ENCODE measurements at places on chromosomes 16 and 17. TPM values are rescaled to one million over a fixed set of nuclear protein-coding genes. Genes with fewer than 3 reads are reported as not detected.

DNA sequence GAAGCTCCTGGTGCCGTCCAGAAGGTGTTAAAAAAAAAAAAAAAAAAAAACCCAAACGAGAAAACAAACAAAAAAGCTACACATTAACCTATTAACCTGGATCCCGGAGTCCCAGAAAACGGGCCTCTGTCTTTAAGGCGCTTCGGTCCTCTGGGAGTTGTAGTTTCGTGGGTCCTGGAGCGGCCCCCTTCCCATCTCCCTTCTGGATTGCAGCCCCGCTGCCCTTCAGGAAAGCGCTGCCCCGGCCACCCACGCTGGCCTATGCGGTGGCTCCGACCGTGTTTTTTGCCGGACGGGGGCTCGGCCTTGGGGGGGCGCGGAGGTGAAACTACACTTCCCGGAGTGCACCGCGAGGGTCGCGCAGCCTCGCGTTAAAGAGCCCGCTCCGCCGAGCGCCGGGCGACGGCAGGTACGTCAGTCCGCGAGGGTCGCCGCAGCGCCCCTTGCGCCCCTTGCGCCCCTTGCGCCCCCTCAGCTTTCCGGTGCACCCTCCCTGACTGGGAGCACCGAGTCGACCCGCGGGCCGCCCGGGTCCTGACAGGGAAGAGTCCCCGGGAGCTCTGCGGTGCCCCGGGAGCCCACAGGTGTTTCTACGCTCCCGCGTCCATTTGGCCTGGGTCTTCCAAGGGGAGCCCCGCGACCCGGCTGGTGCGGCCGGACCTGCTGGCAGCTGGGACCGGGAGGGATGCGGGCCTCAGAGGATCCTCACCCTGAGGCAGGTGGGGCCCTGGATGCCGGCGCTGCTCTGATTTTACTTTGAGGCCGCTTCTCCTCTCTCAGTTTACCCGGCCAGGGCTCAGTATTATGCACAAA is at the start of gene FCSK:
FCSK (plus strand) TSS at position 374 of the 813 bp plus-strand sequence. CDS start 8,596 bp downstream, outside the sequence.
- no peaks in the 10 kb centered on the region for H3K27me3 ChIP-seq
- no peaks in the 10 kb centered on the region for H3K36me3 ChIP-seq
- H3K27ac ChIP-seq: peak within 1 kb of the TSS; percentile 98
- peak; percentile 86 for DNase-seq
- H3K4me3 ChIP-seq: peak within 1 kb of the TSS; percentile 90

The TBC1D3E gene
- polyA plus RNA-seq: not detected

GRCh38 chr16:87692756-87693155 is 73.0 kb downstream of the KLHDC4 start:
- no peaks in the 10 kb centered on the region for H3K27me3 ChIP-seq
- DNase-seq: no peak
- no peaks in the 10 kb centered on the region for H3K36me3 ChIP-seq
- H3K4me3 ChIP-seq: no peak overlapping the region
- no peaks in the 10 kb centered on the region for H3K4me1 ChIP-seq

DNA sequence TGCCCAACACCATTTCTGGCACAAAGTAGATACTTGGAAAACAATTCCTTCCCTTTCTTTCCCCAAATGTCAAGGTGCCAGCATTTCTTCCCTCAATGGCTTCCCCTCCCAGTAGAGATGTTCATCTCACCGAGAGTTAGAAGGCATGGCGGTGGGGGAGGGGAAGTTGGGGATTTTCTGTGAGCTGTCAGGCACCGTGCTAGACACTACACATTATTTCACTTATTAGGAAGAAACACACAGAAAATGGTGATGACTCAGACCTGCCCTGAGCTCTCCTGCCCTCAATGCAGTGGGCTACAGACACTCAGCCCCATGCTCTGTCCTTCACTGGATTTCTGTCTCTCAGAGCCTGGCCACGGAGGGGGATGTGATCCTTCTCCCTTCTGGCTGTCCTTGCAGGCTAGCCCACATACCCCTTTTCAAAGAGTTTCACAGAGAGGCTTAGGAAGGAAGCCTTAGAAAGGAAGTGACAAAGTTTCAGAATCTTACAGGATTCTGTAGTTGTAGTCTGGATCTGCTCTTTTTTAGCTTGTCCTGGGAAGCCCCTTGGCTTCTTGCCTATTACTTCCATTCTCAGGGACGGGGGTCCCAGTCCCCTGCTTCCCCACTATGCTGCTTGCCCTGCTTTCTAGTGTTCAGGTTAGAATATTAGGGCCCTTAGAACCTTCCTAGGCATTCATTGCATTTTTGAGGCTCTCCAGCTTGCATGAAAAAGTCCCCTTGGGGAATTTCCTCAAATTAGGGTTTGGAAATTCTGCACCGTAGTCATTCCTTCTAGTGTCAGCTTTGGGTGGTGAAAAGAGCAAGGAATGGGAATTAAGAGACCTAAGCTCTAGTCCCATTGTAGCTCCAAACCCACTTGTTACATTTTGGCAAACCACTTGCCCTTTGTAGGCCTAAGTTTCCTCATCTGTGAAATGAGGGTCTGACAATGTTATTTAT is 12.2 kb upstream of the CCL5 start:
- H3K36me3 ChIP-seq: no peaks in the 10 kb centered on the region
- H3K4me1 ChIP-seq: peaks cover 4% of the 10 kb centered on the region
- no peak overlapping the region for H3K4me3 ChIP-seq
- no peak overlapping the region for H3K27ac ChIP-seq
- DNase-seq: no peak

The HBM gene
- not detected for polyA plus RNA-seq

GRCh38 chr17:77580531-77581270 is 377.8 kb upstream of the TNRC6C start:
- H3K4me3 ChIP-seq: no peak overlapping the region
- H3K4me1 ChIP-seq: peaks cover 17% of the 10 kb centered on the region
- no peaks in the 10 kb centered on the region for H3K36me3 ChIP-seq
- H3K27me3 ChIP-seq: peaks cover 5% of the 10 kb centered on the region
- no peak overlapping the region for H3K27ac ChIP-seq

The CCP110 gene
- 10.0 TPM for polyA plus RNA-seq

- H3K27me3 ChIP-seq: peaks cover 17% of the 10 kb centered on the region
- H3K4me3 ChIP-seq: no peak overlapping the region
- H3K4me1 ChIP-seq: no peaks in the 10 kb centered on the region
- H3K27ac ChIP-seq: no peak overlapping the region
Measured at GRCh38 chr17:4573669-4574068, 10.7 kb upstream of the SMTNL2 start.

GRCh38 chr16:65415460-65415859 is 293.6 kb upstream of the CDH11 start:
- H3K4me3 ChIP-seq: no peak overlapping the region
- DNase-seq: no peak
- H3K27ac ChIP-seq: no peak overlapping the region
- no peaks in the 10 kb centered on the region for H3K36me3 ChIP-seq

GRCh38 chr17:30021708-30022317 is 80.4 kb downstream of the EFCAB5 start:
- DNase-seq: peak; percentile 42
- H3K4me1 ChIP-seq: no peaks in the 10 kb centered on the region
- H3K4me3 ChIP-seq: no peak overlapping the region

DNA sequence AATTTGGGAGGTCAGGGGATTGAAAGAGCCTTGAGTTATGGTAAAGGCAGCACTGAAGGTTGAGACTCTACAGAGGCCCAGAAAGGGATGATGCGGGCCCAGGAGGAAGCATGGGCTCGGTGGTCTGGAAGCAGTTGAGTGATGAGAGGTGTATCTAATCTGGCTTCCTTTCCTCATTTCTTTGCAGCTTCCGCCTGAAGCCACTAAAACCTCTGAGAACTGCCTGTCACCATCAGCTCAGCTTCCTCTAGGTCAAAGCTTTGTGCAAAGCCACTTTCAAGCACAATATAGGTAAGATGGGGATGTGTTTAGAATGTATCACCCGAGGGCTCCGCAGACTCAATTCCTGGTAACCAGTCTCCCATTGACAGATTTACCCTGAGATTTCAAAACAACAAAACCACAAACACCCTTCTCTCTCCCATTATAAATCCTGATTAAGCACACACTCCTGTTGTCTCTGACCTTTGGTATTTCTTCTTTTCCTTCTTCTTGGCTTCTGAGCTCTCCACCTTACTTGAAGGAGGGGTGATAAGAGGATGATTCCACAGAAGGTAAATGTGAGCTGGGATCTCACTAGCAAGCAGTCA is 21.2 kb downstream of the USP43 start:
- no peaks in the 10 kb centered on the region for H3K27me3 ChIP-seq
- peak overlapping the region; percentile 75 for H3K27ac ChIP-seq
- DNase-seq: no peak
- H3K4me1 ChIP-seq: no peaks in the 10 kb centered on the region
- H3K36me3 ChIP-seq: no peaks in the 10 kb centered on the region
- H3K4me3 ChIP-seq: no peak overlapping the region

GRCh38 chr16:28110479-28110878 is 47.0 kb upstream of the GSG1L start:
- no peaks in the 10 kb centered on the region for H3K27me3 ChIP-seq
- peaks cover 32% of the 10 kb centered on the region for H3K36me3 ChIP-seq
- peak overlapping the region; percentile 23 for H3K27ac ChIP-seq
- DNase-seq: no peak
- H3K4me1 ChIP-seq: peaks cover 15% of the 10 kb centered on the region
- H3K4me3 ChIP-seq: no peak overlapping the region

The FBXL19 gene
- 0.22 TPM for polyA plus RNA-seq

DNA sequence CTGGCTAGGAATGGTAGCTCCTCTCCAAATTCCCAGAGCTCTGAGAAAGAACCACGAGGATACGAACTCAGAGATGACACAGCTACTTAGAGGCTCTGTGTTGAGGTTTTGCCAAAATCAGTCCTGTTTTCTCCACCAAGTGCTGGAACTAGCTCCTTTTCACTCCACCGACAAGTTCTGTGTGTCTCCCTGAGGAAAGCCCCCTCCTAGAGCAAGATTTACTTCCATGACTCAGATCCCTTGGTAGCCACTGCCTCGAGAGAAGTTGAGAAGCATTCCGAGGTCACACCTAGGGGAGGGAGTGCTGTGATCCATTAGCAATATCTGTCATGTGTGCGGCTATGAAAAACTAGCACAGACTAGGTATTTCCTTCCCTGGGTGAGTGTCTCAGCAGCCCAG is 30.6 kb downstream of the IL21R start:
- no peaks in the 10 kb centered on the region for H3K27me3 ChIP-seq
- H3K4me3 ChIP-seq: peak overlapping the region; percentile 64
- H3K27ac ChIP-seq: peak overlapping the region; percentile 90
- no peak for DNase-seq

- H3K27ac ChIP-seq: no peak overlapping the region
- peaks cover 4% of the 10 kb centered on the region for H3K4me1 ChIP-seq
- H3K36me3 ChIP-seq: no peaks in the 10 kb centered on the region
- no peak for DNase-seq
Measured at GRCh38 chr17:64277831-64278562, 14.9 kb upstream of the TEX2 start.

The TBC1D3I gene
- 0.36 TPM for polyA plus RNA-seq

The RAB26 gene
- polyA plus RNA-seq: 1.4 TPM

DNA sequence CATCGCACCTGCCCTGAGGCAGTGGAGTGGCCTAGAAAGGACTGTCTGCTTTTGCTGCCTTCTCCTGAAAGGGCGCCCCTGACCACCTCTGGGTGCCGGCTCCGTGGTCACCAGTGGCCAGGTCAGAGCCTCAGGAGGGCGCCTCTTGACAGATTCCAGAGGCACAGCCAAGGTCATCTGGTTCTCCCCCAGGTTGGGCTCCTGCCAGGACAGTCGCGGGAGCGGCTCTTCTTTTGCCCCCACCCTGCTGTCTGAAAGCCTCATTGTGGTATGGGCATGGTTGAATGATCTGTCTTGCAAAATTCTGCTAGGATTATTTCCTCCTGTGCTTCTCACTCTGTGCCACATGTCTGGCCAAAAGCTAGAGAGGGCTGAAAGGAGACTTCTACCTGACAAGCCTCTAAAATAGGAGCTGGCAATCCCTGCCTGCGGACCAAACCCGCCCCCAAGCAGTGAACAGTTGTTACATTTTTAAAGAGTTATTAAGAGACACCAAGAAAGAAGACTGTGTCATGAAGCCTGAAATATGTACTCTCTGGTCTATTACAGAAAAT is 82.8 kb downstream of the SNX29 start:
- DNase-seq: peak; percentile 42

The MARCHF10 gene
- not detected for polyA plus RNA-seq

DNA sequence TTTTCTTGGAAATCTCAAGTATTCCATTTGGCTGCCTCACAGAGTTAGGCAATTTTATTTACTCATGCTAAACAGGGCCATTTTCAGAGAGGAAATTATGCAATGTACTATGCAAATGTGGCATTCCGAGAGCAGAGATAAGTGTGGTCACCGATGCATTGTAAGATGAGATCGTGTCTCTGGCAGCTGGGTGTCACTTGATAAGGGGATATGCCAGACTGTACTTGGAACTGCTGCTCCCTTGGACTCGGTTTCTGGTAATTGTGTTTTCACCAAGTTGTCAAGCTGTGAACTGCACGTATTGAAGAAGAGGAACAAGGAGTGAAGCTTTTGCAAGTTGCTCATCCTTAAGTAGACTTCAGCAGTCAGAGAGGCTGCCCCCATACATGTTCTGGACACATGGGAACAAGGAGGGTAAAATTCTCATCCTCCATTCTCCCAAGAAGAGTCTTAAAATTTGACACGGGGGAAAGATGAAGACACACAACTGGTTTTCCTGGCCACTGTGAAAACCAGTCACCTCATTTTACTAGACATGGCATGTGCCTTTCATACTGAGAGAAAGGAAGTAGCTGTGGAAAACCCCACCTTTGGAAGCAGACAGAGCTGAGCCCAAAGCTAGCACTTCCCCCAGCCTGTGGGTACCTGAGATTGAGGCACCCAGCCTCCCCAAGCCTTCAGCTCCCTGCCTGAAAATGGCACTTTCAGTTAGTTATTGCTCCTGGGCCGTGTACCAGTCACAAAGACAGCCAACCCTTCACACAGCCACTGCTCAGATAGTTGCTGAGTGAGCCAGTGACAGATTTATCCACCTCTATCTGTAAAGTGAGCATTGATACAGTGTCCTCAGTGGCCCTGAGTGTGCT is 150.7 kb downstream of the SOCS1 start:
- H3K27me3 ChIP-seq: no peaks in the 10 kb centered on the region
- H3K4me1 ChIP-seq: peaks cover 32% of the 10 kb centered on the region
- peak; percentile 46 for DNase-seq
- H3K36me3 ChIP-seq: no peaks in the 10 kb centered on the region
- peak overlapping the region; percentile 82 for H3K4me3 ChIP-seq

DNA sequence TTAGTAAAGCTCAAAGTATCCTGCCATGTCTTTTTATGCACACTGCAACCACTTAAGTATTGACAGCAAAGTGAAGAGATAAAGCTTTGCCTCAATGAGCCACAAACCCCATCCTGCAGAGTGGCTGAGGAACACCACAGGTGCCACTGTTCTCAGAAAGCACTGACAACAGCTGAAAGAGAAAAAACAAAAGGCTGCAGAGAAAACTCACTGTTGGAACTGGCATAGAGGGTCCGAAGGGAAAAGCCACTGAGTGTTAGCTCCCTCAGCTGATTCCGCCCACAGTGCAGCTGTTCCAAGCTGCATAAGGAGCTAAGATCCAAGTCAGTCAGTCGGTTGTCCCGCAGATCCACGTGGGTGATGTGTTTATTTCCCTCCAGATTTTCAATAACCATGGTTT is 48.3 kb downstream of the PHLPP2 start:
- H3K4me3 ChIP-seq: no peak overlapping the region
- no peak for DNase-seq
- H3K4me1 ChIP-seq: no peaks in the 10 kb centered on the region
- peaks cover 26% of the 10 kb centered on the region for H3K36me3 ChIP-seq
- no peaks in the 10 kb centered on the region for H3K27me3 ChIP-seq
- no peak overlapping the region for H3K27ac ChIP-seq

GRCh38 chr16:11121914-11122692 is 133.9 kb downstream of the SOCS1 start:
- H3K36me3 ChIP-seq: peaks cover 25% of the 10 kb centered on the region
- no peaks in the 10 kb centered on the region for H3K4me1 ChIP-seq
- no peak overlapping the region for H3K27ac ChIP-seq
- no peaks in the 10 kb centered on the region for H3K27me3 ChIP-seq
- H3K4me3 ChIP-seq: no peak overlapping the region
- no peak for DNase-seq
